ENCODE measurements at places on chromosomes 3 and 15.

DNA sequence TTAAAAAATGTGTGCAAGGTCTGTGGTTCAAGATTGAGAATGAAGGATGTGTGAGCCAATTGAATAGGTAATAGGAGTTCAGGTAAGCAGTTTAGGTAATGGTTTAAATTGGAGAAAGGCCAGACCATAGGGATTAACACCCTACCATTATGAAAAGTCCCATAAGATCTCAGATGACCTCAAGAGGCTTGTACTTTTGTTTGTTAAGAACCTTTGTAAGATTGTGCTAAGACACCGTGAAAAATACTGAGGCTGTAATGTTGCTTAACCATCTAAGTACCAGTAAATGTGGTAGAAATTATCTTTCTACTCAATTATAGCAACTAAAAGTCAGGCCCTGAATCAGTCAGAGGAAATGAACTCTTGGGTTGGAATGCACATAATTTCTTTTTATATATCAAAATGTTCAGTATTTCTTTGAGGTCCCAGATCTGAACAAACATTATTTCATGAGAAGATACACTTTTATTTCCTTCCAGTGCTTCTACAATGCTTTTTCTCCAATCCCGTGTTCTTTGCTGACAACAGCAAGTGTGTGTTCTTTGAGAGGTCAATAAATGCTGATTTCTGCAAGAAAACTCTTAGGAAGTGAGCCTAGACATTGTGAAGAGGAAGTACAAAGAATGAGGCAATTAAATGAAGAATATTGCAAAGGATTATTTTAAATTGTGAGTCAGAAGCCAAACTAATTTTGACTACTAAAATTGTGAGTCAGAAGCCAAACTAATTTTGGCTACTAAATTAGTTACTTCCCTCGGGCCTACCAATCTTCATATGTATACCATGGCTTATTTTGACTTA lies 66.4 kb downstream of the TCF12 start:
- no peak for DNase-seq

DNA sequence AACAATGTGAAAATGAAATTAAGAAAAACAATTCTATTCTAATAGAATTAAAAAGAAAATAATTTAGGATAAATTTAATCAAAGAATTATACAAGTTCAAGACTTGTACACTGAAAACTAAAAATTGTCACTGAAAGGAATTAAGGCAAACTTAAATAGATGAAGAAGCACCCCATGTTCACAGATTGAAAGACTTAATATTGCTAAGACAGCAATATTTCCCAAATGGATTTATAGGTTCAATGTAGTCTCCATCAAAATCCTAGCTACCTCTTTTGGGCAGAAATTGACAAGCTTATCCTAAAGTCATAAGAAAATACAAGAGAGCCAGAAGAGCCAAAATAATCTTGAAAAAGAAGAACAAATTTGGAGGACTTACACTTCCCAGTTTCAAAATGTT lies 53.5 kb upstream of the UBE3A start:
- no peak for DNase-seq

DNA sequence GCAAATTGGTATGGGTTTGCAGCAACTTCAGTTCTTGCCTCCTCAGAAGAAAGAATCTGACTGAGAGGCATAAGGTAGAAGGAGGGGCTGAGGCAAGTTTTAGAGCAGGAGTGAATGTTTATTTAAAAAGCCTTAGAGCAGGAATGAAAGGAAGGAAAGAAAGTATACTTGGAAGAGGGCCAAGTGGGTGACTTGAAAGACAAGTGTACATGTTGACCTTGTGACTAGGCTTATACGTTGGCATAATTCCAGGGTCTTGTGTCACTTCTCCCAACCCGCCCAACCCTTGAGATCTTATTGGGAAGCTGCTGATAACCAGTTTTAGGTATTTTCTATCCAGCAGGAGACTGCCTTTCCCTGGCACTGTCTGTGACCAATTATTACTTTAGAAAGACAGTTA lies 436.9 kb upstream of the ZNF717 start:
- DNase-seq, result no peak

DNA sequence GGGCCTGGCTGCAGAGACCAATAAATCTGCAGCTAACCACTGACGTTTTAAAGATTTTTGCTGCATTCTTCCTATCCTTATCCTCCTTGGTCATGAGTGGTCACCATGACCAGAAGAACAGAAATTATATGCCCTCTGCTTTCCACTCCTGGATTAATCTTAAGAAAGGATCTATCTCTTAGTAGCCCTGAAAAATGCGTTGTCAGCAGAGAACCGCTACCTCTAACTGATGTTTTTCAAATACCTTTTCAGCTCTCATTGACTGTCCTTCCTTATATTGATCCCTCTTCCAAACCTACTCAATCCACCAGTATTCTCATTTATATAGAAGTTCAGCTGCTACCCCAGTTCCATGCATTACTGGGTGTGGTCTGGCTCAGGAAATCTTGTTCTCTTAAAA lies 610.1 kb downstream of the MECOM start:
- DNase-seq, result no peak

- DNase-seq, result no peak
Observed at GRCh38 chr3:28844298-28845005, 436.4 kb upstream of the RBMS3 start.

DNA sequence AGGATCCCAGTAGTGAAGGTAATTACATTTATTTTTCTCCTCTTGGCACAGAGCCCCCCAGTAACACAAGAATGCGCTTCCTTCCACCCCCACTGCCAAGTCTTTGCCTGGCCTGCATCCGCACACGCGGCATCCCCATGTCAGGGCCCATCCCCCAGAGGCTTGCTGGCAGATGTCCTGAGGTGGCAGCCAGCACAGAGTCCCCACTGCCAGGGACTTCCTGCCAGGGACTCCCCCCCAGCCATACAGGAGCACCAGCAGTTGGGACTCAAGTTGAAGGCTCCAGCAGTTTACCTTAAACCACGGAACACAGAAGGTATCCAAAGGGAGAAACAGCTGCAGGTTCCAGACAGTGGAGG lies 41.0 kb downstream of the MEGF11 start:
- no peak for DNase-seq

DNA sequence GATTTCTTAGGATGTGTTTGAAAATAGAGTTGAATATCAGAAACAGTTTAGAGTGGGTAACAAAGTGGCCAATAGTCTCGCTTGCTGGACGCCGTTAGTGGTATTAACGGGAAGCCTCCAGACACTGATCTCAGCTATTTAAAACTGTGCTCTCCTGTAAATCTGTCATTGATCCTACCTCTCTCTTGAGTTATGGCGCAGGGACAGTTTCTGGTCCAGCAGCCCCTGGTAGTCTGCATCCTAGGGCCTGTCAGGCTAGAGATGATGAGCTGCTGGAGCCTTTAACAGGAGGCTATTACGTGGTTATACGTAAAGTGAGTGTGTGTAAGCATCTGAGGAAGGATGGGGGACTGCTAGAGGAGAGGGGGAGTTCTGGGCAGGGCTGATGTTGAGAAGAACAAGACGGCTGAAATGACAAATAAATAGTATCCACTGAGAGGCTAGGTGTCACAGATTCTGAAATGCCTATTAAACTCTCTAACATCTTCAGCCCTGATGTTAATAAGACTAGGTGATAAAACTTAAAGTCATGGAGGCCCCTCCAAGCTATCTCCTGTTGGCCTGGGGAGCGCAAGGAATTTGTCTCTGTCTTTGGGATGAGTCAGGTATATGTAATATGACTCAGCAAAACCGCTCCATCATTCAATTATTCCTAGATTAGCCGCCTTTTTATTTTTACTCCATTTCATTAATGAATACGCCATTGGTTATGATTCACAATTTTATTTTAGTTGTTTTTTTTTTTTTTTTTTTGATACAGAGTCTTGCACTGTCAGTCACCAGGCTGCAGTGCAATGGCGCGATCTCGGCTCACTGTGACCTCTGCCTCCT lies 155.7 kb downstream of the GREM1 start:
- no peak for DNase-seq

GRCh38 chr15:58870451-58870850 lies 63.0 kb downstream of the SLTM start:
- no peak for DNase-seq

All from GM13976 (cell line).